ENCODE measurements at places on chromosomes 7 and 10. TPM values are rescaled to one million over a fixed set of nuclear protein-coding genes. Genes with fewer than 3 reads are reported as not detected.

Gene GIMAP5
- 0.28 TPM for total RNA-seq

Gene ERCC6
- 62.7 TPM for total RNA-seq

Gene OGDHL
- total RNA-seq, result 0.38 TPM

Gene CABCOCO1
- not detected for total RNA-seq

Gene COG5
- total RNA-seq, result 31.9 TPM

Gene GNAT3
- 0.28 TPM for total RNA-seq
